ENCODE measurements at places on chromosomes 4 and X.

GRCh38 chrX:40581336-40581920 lies 658 bp downstream of the ATP6AP2 start:
- DNase-seq: peak; percentile 11

DNA sequence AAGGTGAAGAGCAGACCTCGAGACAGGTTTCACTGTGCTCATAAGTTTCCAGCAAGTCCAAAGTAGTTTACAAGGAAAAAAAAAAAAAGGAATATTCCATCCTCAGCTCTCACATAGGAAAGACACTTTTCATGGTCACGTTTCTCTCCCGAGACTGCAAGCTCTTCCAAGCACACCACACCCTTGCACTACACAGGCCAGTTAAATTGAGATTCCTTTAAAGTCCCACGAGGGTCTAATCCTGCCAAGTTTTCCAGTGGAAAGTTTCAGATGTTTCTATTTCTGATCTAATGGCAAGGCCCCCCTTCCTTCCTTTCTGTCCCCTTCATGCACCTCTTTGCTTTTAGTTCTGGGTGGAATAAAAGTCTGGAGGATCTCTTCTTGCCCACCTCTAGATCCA lies 67.9 kb upstream of the PCDH19 start:
- no peak for DNase-seq

GRCh38 chr4:95889662-95890061 lies 49.8 kb downstream of the PDHA2 start:
- DNase-seq: no peak

GRCh38 chr4:48268956-48269860 lies at the start of gene TEC:
Gene TEC (minus strand): TSS chr4:48269838. CDS start chr4:48228614, 41,224 bp downstream.
- peak; percentile 59 for DNase-seq

DNA sequence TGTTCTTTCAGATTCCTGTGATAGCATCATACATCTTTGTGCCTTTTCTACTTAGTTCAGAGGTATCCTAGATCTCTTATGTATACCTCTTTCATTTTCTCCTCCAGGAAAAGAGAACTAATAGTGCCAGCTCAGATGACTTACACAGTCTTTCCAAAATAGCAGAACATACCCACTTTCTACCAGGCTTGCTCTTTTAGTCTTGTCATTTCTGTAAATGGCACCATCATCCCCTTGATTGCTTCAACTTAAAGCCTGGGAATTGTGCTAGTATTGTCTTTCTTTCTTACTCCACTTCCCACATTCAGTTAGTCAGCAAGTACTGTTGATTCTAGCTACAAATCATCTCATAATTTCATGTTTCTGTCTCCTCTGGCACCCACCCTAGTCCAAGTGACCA lies 5.1 kb downstream of the APEX2 start:
- no peak for DNase-seq

GRCh38 chr4:66777097-66777496 lies 768.2 kb downstream of the CENPC start:
- DNase-seq: no peak

DNA sequence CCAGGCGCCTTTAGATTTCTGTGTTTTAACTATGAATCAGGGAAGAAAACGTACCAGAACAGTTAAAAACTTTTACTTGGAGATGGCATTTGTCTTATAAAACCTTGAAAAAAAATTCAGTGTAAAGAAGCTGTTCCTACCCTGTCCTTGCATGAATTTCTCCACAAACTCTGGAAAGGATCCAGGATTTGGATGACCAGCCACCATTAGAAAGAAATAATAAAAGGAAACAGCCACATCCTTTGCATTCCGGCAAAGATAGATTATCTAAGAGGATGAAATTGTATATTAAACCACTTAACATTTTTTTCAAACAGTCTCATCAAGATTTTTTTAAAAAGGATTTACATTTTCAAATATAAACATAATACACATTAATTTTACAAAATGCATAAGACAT lies 10.6 kb downstream of the SULT1E1 start:
- no peak for DNase-seq

- no peak for DNase-seq
These were observed 18.0 kb downstream of the ETDC start for GRCh38 chrX:135327299-135327698.
